Daoy (cell line): ENCODE measurements at places on chromosomes 7 and 10. TPM values are rescaled to one million over a fixed set of nuclear protein-coding genes. Genes with fewer than 3 reads are reported as not detected.

The PLAU gene
- total RNA-seq: 159 and 165 TPM in 2 replicates

The PLAC9 gene
- total RNA-seq: not detected in 2 replicates

The HTRA1 gene
- 43.1 and 50.4 TPM in 2 replicates for total RNA-seq

The CC2D2B gene
- total RNA-seq: 0.29 TPM in 1 of 2 replicates, not detected in the other

The ANAPC16 gene
- total RNA-seq: 27.2 and 48.3 TPM in 2 replicates
